ENCODE measurements at places on chromosomes 16 and 17.

DNA sequence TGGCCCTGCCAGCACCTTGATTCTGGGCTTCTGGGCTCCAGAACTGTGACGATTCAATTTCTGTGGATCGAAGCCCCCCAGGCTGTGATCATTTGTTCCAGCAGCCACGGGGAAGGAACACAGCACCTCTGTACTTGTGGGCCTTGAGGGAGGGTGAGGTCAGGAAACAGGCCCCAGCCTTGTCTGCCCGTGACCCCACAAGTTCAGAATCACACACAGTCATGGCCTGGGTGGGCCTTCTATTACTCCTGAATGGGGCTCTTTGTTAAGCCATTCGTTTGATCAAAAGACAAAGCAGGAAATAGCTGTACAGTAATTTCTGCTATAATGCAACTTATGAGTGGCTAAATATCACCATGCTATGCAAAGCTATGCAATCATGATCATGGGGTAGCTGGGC, 10.1 kb downstream of the ST6GALNAC2 start:
- no peak for DNase-seq

- DNase-seq = no peak
These were observed 41.7 kb downstream of the RMI2 start for GRCh38 chr16:11386791-11387546.

DNA sequence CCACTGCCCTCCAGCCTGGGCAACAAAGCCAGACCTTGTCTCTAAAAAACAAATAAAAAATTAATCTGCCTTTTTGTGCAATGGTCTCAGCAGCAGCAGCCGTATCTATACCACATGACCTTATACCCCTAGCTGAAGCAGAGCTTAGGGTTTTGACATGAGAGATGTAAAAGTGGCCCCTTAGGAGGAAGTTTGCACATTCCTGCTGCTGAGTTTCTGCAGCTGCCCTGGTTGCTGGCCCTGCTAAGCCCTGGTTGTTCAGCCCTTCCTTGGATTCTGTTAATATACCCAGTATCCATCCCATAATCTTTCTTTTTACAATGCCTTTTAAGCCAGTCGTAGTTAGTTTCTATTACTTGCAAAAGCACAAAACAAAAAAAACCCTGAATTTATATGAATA, 33.0 kb upstream of the PRKCB start:
- no peak for DNase-seq

DNA sequence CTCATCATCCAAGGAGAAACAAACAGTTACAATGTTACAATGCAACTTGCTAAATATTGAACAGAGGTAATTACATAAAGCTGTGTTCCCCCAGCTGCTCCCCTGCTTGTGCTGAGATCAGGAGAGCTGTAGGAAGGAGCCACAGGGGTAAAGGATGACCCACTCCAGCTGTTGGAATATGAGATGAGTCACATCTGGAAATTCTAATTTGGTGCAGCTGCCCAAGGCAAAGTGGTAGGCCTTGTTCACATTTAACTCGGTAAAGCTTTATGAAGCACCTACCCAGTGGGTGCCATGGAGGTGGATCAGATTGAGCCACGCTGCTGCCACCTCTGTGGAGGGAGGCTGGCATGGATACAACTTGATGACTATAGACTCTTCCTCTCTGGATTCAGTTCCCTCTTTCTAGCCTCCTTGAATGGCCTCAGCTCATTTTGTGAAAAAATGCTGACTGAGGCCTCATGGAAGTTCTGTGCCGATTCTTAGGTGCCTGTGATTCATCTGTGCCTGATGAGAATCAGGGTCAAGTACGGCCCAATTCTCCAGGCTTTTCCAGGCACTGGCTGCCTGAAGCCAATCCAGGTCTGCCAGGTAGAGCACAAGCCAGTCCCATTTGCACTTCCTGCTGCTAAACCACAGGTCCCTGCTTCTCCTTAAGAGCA, 7.4 kb downstream of the ZNF689 start:
- no peak for DNase-seq

GRCh38 chr16:50862818-50863643, 121.1 kb downstream of the CYLD start:
- DNase-seq = no peak

GRCh38 chr16:336269-336668, 16.3 kb downstream of the AXIN1 start:
- DNase-seq = no peak

- DNase-seq = peak; percentile 98
These were observed 9.3 kb upstream of the TNFRSF17 start for GRCh38 chr16:11955713-11956123.

GRCh38 chr16:75695708-75696107, 5.6 kb downstream of the DUXB start:
- no peak for DNase-seq

DNA sequence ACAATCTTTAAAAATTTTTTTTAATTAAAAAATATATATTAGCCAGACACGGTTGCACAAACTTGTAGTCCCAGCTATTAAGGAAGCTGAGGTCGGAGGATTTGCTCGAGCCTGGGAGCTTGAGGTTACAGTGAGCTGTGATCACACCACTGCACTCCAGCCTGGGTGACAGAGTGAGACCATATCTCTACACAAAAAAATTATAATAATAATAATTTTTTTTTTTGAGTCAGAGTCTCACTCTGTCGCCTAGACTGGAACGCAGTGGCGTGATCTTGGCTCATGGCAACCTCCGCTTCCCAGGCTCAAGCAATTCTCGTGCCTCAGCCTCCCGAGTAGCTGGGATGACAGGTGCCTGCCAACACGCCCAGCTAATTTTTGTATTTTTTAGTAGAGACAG, 23.8 kb downstream of the LITAF start:
- DNase-seq = no peak

GRCh38 chr17:19766421-19767270, 18.5 kb upstream of the ALDH3A1 start:
- DNase-seq = peak; percentile 35

DNA sequence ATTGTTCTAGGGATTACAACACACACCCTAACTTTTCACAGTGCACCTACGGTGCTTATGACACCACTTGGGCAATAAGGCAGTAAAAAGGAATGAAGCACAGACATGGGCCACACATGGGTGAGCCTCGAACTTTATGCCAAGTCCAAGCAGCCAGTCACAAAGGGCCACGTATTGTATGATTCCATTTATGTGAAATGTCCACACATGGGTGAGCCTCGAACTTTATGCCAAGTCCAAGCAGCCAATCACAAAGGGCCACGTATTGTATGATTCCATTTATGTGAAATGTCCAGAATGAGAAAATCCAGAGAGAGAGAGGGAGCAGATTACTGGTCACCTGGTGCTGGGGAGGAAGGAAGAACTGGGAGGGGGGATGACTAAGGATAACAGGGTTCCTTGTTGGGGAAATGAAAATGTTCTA, 22.2 kb downstream of the RMI2 start:
- DNase-seq = no peak

DNA sequence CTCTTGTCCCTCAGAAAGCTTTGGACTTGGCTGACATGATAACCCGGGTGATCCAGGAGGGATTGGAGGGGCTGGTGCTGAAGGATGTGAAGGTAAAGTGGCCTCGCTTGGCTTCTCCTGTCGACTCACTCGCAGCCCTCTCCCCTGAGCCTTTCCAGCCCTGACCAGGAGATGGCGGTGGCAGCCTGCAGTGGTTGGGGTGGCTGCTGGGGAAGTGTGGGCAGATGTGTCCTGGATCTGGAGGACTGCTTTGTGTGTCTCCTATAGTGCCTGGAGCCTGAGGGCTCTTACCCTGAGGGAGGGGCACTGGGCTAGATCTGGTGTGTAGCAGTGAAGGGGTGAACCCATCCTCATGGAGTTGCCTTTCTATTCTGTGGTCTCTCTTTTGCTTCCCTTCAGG, 17.9 kb downstream of the LIG3 start:
- peak; percentile 67 for DNase-seq

DNA sequence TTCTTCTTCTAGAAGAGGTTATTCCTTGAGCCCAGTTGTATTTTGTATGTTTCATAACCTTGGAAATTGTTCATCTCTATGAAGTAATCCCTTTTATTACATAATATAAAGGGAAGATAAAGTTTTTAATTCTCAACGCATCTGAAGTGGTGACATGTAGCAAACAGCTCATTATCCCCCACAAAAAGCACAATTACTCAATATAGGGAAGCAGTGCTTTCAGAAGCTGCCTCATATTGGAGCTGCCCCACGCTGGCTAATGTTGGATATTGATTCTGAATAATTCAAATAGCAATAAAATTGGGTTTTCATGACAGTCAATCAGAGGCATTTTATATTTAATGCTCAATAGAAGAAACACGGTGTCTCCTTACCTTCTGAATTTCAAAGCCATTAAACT, 604.3 kb upstream of the RBFOX1 start:
- DNase-seq = no peak

DNA sequence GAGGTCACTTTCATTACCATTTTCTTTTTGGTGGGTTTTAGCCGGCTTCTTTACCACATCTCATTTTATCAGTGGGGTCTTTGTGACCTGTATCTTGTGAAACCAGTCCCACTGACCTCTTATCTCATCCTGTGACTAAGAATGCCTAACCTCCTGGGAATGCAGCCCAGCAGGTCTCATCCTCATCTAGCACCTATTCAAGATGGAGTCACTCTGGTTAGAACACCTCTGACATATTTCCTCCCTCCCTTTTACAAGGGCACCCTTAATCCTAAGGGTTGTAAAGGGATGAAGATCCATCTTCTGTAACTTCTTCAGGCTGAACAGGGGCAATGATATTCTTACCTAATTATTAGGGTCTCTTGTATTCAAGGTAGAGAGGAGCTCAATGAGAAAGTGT, 107.9 kb upstream of the HAS3 start:
- DNase-seq = no peak

DNA sequence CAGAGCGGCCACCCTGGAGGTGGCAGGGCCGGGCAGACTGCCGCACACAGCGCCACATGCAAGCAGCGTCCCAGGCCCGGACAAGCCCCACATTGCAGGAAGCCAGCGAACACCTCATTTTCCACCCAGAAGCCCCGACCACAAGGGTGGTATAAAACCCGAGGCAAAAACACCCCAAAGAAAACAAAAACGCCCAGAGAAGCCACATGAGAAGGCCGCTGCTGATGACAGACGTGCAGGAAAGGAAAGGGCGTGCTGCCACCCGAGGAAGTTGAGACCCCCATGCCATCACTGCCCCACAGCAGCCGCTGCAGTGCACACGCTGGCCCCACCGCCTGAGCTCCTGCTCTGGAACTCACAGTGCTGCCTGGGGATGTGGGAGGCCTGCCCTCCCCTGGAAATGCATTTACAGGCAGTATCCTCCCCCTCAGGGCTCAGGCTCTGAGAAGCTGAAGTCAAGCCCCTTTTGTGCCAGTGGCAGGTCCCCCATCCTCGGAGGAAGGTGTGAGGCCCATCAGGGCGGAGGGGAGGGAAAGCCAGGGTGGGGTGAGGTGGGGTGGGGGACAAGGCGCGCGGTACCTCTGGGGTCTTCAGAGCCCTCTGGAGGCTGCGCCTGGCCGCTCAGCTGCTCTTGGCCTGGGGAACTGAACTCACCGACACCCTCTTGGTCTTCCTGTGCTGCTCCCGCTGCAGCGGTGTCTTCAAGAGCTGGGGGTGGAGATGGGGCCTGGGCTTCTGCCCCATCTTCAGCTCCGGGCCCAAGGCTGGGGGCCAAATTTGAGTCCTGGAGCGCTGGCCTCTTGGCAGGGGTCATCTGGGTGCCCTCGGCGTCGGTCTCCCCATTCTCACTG, 62.0 kb downstream of the IL21R start:
- no peak for DNase-seq

GRCh38 chr17:61002316-61002736, 324.7 kb downstream of the BCAS3 start:
- DNase-seq = peak; percentile 51

DNA sequence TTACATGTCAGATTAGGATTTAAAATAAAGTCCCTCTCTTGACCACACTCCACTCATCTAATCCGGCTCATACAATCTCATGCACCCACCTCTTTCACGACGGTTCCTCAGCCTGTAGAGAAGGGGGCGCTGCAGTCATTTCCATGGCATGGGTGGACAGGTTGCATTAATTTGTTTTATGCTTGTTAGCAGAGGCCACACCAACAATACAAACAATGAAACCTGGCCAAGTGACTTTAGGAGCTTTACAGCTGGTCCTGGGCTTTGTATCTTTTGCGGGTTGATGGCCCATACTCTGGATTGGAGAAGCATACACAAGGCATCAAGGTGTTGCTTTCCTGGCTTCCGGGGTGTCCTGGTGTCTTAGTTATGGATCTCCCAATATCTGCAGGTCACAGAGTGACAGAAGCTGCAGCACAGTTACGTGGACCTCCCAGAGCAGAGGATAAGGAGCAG, 9.7 kb upstream of the SNF8 start:
- peak; percentile 60 for DNase-seq

GRCh38 chr16:59920054-59920453, 1185.9 kb upstream of the GOT2 start:
- DNase-seq = no peak

GRCh38 chr16:46785076-46785845, 37.1 kb upstream of the MYLK3 start:
- DNase-seq = no peak

DNA sequence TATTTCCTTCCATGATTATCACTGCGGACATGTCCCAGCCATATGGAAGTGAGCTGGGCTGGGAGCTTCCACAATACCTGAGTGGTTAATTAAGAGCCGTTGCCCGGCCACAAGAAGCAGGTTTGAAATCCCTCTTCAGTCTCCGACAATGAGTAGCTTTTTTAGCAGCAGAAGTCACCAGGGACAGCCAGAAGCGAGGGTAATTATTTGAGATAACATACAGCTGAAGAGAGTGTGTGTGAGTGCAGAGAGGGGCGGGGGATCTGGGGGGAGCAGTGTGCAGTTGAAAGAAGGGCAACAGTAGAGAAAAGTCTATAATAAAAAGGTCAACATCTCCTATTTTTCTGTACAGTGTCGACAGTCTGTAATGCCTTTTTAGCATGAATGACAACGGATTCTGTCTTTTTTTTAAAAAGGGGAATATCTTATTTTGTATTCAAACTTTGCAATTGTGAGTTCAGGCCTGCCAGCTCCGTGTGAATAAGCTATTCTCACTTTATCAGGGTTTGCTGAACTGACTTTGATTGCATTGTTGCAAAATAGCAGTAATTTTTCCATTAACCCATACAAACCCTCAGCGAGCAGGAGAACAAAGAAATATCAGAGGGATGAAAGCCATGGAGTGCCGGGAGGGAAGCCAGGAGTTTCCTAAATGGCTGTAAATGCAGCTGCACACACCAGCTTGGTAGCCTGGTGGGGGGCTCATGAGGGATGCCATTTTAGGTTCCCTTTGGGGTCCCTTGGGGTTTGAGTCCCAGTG, 220.3 kb upstream of the IRX3 start:
- DNase-seq = peak; percentile 20

DNA sequence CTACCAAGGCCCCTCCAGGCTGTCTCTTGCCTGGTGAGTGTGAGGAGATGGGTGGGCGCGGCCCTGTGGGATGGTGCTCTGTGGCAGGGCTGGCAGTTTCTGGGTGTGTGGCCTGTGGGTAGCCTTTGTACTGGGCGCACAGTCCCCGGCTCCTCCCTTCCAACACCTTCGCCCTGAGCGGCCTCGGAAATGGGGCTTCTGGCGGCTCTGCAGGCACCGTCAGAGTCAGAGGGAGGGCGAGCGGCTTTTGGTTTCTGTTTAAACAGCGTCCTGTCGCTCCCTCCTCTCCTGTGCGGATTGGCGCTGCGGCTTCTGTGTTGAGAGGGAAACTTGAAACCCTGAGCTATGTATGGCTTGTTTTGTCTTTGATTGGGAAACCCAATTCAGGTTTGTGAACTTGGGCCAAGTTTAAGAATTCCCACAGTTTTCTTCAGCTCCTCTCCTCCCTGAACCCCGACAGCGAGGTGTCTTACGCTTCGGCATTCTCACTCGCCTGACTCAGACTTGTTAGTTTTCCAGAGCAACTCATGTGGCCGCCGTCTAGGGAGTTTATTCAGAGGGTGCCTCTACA, 8.3 kb upstream of the ZNF750 start:
- peak; percentile 62 for DNase-seq
